ENCODE measurements at places on chromosomes 1 and 21.

DNA sequence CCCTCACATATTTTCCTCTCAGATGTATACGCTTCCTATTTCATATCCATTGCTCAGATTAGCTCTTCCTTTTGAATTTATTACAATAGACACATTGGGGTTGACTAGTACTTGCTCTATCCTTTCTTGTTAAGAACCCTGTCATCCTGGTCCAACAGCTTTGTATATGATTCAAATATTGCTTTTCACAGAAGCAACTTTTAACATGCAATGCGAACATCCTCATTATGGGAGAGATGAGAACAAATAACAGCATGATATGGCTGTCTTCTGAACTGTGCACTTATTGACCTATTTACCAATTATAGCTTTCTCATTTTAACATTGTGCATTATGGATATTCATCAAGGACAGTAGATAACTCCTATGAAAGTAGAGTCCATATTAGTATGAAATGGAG lies 510.8 kb downstream of the PTPRC start:
- DNase-seq, result no peak

DNA sequence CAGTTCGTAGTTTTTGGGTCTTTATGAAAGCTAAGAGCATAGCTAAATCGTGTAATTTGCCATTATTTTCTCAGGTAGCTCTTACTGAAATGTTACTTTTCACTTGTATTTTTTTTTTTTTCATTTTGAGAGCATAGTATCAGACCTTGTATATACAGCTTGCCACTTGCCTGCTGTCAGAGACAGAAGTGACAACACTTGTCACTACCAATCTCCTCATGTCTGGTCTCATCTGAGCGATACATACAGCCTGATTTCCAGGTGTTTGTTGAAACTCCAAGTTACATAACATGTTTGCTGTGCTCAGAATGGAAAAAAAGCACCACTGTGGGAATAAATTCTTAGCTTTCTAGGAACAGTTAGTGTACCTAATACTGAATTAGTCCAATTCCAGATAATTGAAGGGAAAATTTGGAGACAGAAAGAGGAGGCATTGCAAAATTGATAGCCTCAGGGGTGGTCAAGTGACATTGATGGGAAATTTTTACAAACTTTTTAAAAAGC lies 621.4 kb upstream of the PKN2 start:
- DNase-seq, result no peak

DNA sequence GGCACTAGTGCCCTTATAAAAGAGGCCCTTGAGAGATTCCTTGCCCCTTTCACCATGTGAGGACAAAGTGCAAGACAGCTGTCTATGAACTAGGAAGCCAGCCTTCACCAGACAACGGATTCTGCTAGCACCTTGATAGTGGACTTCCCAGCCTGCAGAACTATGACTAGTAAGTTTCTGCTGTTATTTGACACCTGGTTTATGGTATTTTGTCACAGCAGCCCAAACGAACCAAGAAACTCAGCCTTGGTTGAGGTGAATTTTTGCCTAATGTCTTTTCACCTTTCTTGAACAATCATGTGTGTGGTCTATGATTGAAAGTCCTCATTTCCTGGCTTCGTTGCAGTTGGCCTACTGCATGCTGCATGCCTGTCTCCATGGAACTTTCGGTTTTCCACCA lies 302.2 kb downstream of the GRIK1 start:
- no peak for DNase-seq

DNA sequence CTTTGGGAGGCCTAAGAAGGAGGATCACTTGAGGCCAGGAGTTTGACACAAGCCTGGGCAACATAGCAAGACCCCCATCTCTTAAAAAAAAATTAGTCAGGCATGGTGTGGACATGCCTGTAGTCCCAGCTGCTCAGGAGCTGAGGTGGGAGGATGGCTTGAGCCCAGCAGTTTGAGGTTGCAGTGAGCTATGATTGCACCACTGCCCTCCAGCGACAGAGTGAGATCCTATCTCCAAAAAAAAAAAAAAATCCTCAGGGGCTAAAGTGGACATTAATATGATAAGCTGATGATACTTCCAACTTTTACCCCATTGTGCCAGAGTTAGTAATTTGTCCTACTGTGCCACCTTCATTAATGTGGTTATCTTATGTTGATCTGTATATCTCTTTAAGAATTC lies 327.8 kb upstream of the FMN2 start:
- DNase-seq, result no peak

DNA sequence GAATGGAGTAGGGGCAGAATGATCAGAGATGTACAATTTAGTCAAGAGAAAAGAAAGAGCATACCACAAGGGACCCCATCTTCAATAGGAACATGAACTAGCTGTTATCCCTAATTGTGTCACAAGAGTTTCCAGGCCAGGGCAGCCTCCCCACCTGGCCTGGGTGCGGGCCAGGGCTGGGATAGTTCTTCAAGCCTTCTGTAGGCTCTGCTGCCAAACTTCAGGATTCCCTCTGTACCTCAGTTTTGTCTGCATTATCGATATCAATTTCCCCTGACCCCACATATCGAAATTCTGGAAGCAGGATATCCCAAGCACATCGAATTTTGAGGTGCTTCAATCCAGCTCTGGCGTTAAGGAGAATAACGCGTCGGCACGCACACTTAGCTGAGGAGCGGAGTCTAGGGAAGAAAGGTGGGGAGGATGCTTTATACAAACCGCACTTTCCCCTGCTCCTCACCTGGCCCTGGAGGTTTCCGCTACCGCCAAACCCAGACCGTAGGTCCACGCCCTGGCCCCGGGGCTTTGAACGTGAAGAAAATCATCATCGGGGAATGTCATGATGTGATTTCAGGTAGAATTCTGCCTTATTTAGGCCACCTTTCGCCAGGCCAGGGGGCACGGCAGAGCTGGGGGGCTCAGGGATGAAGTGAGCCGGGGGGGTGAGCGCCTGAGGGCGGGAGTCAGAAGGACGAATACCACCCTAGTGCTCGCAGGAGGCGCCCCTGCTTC lies 7.4 kb downstream of the HLX start:
- no peak for DNase-seq

- peak; percentile 60 for DNase-seq
These were observed 64.6 kb downstream of the IER5 start for GRCh38 chr1:181152892-181153633.

GRCh38 chr1:67339623-67340343 lies 32.1 kb downstream of the IL12RB2 start:
- DNase-seq, result peak; percentile 60

- no peak for DNase-seq
These were observed 47.0 kb upstream of the AIM2 start for GRCh38 chr1:159123587-159123986.

GRCh38 chr1:16438924-16439323 lies 1.6 kb upstream of the NECAP2 start:
- DNase-seq, result no peak

GRCh38 chr1:24828887-24829192 lies 83.6 kb downstream of the CLIC4 start:
- DNase-seq, result no peak

GRCh38 chr1:37839676-37840075 lies 19.7 kb downstream of the MTF1 start:
- no peak for DNase-seq

GRCh38 chr1:160214481-160215140 lies 9.4 kb downstream of the PEA15 start:
- DNase-seq, result no peak

- DNase-seq, result no peak
These were observed 846.2 kb downstream of the ADGRL2 start for GRCh38 chr1:82646888-82647287.

GRCh38 chr1:197247465-197247864 lies 20.6 kb upstream of the CRB1 start:
- DNase-seq, result no peak

GRCh38 chr1:78676347-78676982 lies 26.8 kb downstream of the IFI44 start:
- DNase-seq, result peak; percentile 71

DNA sequence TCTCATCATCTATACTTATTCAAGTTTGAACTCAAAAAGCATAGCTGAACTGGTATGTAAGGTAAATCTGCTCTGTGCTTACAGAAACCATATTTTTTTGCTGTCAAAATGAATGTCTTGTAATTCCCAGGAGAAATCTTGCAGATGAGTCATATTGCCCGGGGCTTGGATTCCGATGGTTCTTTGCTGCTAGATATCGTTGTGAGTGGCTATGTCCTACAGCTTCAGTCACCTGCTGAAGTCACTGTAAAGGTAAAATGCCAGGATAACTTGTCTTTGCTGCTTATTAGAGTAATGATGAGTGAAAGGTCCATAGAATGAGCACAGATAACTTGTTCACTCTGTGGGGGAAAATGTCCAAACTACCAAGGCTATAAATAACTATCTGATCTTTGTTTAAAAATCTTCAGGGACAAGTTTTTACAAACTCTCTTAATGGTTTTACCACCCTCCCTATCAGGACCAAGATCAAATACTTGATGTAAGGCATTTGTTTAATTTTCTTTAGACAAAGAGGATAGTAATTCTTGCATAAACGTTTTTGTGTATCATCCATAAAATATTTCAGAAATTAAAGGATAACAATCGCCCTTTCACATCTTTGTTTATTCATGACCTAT lies 222.3 kb downstream of the TPR start:
- DNase-seq, result peak; percentile 82

All from fibroblast of skin of scalp (primary cell).